ENCODE measurements at places on chromosomes 16 and 17.

GRCh38 chr16:72091217-72091616, 2.2 kb downstream of the TXNL4B start:
- DNase-seq, result no peak

DNA sequence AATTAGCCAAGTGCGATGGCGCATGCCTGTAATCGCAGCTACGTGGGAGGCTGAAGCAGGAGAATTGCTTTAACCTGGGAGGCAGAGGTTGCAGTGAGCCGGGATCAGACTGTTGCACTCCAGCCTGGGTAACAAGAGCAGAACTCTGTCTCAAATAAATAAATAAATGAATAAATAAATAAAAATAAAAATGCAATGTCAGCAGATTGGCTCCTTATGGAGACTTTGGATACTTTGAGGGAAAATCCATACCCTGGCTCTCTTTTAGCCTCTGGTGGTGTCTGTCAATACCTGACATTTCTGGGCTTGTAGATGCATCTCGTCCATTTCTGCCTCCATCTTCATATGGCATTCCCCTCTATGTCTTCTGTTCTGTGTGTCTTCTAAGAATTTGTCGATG, 66.7 kb downstream of the RBFOX1 start:
- no peak for DNase-seq

- DNase-seq, result no peak
These were observed 47.7 kb downstream of the TUBD1 start for GRCh38 chr17:59844884-59845594.

- no peak for DNase-seq
These were observed 3.7 kb downstream of the TMC8 start for GRCh38 chr17:78133971-78134898.

DNA sequence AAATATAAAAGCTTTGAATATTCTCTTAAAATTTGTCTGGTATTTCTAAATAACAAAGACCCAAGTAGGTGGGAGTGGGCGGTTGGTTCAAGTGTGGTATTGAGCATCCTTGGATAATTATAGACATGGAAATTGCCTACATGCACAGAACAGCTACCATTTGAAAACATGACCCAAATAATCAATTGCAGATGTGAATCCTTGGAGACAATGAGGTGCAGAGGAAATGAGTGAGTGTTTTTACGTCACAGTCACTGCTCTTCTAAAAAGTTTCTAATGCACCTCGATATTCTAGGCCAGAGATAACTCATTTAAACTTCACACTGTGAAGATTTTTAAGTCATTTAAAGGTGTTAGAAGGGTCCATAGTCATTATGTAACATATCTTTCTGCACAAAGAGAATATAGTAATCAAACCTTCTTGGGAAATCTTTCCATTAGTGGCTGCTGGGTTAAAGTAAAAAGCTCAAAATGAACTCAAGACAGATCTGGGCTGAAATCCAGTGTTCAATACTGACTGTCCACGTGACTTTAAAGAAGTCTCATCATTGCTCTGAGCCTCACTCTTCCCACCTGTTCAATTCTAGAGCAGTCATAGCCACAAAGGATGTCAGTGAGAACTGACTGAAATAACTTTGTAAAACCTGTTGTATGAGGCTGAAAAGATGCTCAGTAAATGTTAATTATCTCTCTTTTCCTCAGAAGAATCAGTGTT, 144.5 kb downstream of the CDH11 start:
- no peak for DNase-seq

GRCh38 chr17:56358651-56359050, 205.4 kb downstream of the ANKFN1 start:
- no peak for DNase-seq

GRCh38 chr16:25868706-25869370, 177.1 kb downstream of the HS3ST4 start:
- no peak for DNase-seq

Data from GOT3 (cell line).